Stimulated activated naive CD8-positive, alpha-beta T cell treated with anti-CD3 and anti-CD28 coated beads, Interleukin-15, Interleukin-2, amounts not matched to agents 100 U/mL and 50 U/mL, for 24 hours (primary cell): ENCODE measurements at places on chromosomes 16 and 17.

DNA sequence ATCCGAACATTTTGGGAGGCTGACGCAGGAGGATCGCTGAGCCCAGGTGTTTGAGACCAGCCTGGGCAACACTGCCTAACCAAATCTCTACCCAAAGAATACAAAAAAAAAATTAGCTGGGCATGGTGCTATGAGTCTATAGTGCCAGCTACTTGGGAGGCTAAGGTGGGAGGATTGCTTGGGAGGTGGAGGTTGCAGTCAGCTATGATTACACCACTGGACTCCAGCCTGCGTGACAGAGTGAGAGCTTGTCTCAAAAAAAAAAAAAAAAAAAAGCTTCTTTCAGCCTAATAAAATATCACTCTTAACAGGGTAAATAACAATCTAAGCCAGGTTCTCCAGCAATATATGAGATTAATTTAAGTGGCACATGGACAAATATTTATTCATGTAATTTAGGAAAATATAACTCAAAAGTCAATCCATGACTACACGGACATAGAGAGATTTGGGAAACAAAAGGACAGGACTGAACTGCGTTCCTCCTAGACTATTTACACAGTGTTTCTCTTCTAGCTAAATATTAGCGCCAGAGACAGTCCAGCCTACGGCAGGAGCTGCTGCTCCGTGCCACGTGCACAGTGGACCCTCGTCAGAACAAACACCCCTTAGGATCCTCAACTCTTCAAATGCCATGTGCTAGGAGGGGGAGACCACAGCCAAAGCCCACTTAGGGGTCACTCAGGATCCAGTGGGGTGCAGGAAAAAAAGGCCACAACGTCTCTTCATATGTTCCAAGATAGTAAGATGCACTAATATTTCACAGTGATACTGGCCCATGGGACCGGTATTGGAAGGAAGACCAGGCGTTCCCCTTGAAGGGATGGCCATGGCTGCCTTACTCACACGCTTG lies 8.7 kb downstream of the USP36 start:
- no peak for DNase-seq

GRCh38 chr17:60451071-60451470 lies 28.8 kb downstream of the CHCT1 start:
- DNase-seq, result no peak

DNA sequence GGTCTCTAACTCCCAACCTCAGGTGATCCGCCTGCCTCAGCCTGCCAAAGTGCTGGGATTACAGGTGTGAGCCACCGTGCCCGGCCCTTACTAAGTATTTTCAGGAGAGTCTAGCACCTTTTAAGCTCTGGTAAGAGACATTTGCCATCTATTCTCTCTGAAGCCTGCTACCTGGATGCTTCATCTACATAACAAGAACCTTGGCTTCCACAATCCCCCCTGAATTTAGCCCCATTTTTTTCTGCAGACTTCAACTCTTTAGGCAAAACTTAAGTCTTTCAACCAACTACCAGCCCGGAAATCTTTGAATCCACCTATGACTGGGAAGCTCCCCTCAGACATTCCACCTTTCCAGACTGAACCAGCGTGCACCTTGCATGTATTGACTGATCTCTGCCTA lies 14.0 kb upstream of the UBE2I start:
- DNase-seq, result no peak

DNA sequence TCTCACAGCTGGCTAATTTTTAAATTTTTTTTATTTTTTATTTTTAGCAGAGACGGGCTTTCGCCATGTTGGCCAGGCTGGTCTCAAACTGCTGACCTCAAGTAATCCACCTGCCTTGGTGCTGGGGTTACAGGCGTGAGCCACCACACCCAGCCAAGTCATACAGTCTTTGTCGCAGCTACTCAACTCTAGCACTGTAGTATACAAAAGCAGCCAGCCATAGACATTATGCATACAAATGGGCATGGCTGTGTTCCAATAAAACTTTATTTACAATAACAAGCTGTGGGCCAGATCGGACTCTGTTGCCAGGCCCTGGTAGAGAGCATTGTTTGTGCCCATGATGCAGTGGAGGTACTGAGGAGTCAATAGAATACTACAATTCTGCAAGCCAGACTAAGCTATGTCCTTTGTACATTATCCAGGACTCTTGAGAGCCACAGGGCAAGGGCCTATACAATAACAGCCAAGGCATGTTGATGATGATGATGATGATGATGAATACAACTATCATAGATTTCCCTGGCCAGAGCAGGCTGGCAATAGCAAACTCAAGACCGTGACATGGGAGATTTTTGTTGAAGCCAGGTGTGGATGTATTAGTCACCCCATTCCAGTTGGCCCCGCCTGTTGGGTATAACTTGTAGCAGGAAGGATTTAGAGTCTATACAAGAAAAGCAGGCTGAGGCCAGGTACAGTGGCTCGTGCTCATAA lies 101.8 kb downstream of the MYH11 start:
- no peak for DNase-seq

DNA sequence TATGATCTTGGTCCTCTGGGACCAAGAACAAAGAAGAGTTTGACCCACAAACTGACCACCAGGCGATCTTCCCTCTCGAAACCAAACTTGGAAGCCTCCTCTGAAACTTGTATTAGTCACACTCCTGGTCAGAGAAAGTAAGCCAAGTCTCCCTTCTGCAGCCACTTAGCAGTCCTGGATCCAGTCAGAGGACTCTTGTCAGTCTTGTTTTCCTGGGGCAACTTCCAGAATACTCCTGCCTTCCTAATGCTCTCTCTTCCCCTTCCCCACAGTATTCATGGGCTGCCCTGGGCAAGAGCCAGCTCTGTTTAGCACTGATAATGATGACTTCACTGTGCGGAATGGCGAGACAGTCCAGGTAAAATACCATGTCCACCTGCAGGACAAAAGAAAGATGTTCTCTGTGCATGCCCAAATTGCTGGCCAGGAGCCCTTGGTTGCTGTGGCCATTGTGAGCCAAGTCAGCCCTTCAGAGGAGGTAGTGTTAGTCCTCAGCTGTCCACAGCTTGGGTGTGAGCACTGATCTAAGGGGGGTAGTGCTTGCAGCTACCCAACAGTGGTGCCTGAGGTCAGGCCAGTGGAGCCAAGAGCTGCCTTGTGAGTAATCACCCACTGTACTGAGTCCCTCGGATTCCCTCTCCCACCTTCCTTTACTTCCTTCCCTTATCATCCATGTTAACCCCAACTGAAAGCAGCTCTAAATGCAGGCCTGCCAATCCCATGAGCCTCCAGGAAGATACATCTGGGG lies 31.2 kb downstream of the CDH3 start:
- DNase-seq, result no peak

- peak; percentile 61 for DNase-seq
Observed at GRCh38 chr16:17369421-17370222, 101.1 kb downstream of the XYLT1 start.
